ENCODE measurements at places on chromosomes 6 and 20.

DNA sequence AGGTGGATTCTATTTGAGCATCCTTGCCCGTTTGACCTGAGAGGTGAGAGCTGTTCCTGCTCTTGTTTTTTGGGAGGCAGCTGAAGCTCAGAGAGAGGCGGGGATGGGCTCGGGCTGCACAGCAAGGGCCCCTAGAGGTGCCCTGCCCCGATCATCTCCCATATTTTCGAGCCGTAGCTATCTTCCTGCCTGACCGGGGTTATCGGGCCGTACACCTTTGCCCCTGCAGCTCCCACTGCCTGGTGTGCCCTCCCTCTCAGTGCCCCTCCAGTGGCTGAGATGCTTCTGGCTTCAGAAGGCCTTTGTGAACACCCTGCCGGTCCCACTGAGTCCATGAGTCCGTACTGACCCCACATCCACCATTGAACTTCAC lies 6.7 kb downstream of the SRC start:
- H3K4me1 ChIP-seq: no peaks in the 10 kb centered on the region
- H3K27me3 ChIP-seq: no peaks in the 10 kb centered on the region
- H3K27ac ChIP-seq: no peak overlapping the region
- no peak for DNase-seq
- no peak overlapping the region for H3K4me3 ChIP-seq

GRCh38 chr20:53426766-53427312 lies 166.8 kb downstream of the ZNF217 start:
- no peaks in the 10 kb centered on the region for H3K36me3 ChIP-seq
- no peak overlapping the region for H3K4me3 ChIP-seq
- H3K27me3 ChIP-seq: no peaks in the 10 kb centered on the region
- no peaks in the 10 kb centered on the region for H3K4me1 ChIP-seq

- H3K27ac ChIP-seq: peak overlapping the region; percentile 52
- H3K27me3 ChIP-seq: no peaks in the 10 kb centered on the region
- H3K4me3 ChIP-seq: no peak overlapping the region
Observed at GRCh38 chr6:36888654-36889481, 3.1 kb downstream of the C6orf89 start.

GRCh38 chr6:30323806-30324205 lies 2.9 kb upstream of the TRIM39 start:
- peaks cover 9% of the 10 kb centered on the region for H3K4me1 ChIP-seq
- no peaks in the 10 kb centered on the region for H3K27me3 ChIP-seq
- no peak overlapping the region for H3K4me3 ChIP-seq
- no peak for DNase-seq
- no peaks in the 10 kb centered on the region for H3K36me3 ChIP-seq

GRCh38 chr6:23518294-23518693 lies 607.7 kb upstream of the NRSN1 start:
- DNase-seq: no peak
- no peak overlapping the region for H3K4me3 ChIP-seq
- no peaks in the 10 kb centered on the region for H3K27me3 ChIP-seq
- no peaks in the 10 kb centered on the region for H3K4me1 ChIP-seq

DNA sequence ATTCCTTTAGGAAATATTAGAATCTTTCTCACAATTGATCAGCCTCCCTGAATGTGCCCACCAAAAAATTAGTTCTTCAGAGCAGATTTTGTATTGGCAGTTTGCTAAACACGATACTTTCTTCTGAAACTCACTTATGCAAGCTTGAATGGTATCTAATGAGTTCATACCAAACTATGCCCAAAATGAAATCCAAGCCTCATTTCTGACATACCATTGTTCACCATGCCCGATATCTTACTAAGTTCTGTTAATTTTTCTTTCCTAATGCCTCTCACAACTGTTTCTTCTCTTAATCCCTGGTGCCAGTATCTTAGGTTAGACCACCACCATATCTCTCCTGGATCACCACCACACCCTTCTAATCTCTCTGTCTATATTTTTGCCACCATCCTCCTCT lies 755.9 kb downstream of the KIF16B start:
- no peaks in the 10 kb centered on the region for H3K36me3 ChIP-seq
- no peaks in the 10 kb centered on the region for H3K4me1 ChIP-seq
- H3K27ac ChIP-seq: no peak overlapping the region
- no peaks in the 10 kb centered on the region for H3K27me3 ChIP-seq
- no peak for DNase-seq

DNA sequence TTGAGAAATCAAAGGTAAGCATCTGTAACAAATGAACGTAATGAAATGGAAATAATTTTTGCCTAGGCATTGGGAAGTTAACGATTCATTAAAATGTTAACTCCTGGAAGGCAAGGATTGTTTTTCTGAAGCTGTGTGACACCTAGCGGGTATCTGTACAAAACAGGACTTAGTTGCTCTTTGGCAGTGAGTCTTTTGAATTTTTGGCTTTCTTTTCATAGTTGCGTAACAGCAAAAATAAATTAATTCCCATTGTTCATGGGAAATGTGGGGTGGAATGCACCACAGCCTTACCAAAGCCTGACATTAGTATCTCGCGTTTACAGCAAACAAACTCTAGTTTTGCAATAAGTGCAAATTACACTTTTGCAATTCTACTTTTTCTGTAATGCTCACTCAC lies 92.7 kb upstream of the DTNBP1 start:
- no peak for DNase-seq
- no peaks in the 10 kb centered on the region for H3K36me3 ChIP-seq
- no peaks in the 10 kb centered on the region for H3K27me3 ChIP-seq
- no peak overlapping the region for H3K4me3 ChIP-seq

Measured in cardiac muscle cell (in vitro differentiated cells and primary cell).